Substantia nigra (tissue), 51 donors: ENCODE measurements at places on chromosomes 6 and 20.

GRCh38 chr20:14877301-14878028, 540.1 kb upstream of the FLRT3 start:
- no peak for DNase-seq

DNA sequence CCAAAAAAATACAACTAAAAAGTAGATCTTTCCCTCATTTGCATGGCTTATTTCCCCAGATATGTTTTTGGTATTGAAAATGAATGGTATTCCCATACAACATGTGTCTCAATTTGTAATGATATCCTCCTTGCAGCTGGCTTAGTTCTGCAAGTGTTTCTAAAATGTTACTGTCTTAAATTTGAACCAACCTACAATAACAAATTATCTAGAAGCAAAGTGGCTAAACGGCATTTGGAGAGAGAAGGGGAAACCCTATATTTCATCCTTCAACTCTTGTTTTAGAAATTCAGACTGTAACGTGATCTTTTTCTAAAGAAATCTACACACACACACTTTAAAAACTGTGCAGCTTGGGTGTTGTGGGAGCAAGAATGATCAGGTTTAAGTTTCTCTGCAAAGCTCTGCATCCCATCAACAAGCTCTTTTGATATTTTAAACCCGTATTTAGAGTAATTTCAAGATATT, 153.0 kb downstream of the SOBP start:
- DNase-seq, result no peak

GRCh38 chr6:166639921-166640320, 12.9 kb upstream of the RPS6KA2 start:
- no peak for DNase-seq

DNA sequence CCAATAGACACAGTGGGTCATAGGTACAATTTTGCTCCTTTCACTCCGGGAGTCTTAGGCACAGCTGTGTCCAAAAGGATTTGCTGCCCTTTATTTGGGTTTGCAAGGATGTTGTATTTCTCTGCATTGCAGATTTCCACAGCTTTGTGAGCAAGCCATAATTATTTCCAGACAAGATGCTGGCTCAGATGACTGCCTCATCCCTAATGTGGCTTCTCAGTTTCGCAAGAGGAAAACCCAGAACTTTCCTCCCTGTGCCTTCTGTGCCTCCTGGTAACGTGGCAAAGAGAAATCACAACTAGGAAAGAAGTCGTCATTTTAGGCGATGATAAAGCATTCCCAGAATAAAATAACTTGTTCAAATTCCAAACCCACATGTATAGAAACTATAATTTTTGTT, 33.7 kb downstream of the FAM50B start:
- DNase-seq, result no peak

DNA sequence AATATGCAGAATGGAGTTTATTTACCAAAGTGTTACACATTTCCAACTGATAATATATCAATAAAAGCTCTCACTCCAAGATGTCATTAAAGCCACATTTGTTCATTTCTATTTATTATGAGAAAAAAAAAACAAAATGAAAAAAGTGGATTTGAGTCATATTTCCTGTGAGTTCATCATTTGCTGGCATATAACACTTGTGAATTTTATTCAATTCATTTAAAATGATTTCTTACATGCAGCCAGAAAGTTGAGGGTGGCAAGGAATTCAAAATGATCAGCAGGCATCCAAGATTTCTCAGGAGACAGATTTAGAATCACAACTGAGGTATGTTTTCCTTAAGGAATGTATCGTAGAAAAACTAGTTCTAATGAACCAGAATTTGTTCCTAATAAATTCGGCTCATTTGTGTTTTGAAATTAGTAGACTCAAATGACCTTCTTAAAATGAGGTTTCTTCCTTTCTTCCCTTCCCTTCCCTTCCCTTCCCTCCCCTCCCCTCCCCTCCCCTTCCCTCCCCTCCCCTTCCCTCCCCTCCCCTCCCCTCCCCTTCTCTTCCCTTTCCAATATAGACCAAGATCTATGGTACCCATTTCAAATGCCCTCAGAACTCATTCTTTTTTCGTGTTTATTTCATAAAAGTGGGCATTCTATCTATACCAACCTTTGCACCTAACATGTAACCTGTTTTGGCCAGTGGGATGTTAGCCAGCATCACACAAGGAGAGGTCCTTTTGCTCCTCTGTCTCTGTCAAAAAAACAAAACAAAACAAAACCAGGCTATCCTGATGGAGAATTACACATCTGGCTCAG, 357.9 kb upstream of the TSHZ2 start:
- DNase-seq, result no peak

GRCh38 chr20:50855498-50856474, 60.9 kb downstream of the BCAS4 start:
- no peak for DNase-seq

DNA sequence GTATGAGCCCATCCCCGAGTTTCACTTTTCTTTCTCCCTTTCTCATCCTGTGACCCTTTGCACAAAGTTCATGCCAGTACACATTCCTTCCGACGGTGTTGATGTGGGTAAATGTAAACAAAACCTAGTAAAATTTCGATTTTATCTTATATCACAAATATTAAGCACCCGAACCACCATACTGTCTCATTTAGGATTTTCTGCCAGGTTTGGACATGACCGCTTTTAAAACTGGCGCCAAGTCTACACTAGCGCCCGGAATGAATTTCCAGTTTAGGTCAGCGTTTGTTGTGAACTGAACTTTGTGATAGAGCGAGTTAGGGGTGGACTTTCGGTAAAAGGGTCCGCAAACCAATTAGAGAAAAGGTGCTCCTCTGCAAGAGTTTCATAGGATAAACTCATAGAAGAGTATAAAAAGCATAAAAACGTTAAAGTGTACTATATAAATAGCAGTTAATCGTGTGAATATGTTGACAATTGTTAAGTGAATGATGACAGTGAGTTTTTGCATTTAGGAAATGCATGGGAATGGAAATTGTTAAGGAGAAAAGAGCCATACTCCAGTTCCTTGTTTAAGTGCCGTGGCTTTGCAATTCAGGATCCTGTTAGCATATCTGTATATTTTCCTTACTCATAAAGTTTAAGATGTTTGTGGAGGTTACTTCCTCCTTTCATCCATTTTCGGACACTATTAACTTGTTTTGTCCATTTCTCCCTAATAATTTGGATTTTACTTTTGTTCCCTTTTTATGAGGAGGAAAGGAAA, 937 bp downstream of the AKAP7 start:
- DNase-seq, result peak; percentile 48

DNA sequence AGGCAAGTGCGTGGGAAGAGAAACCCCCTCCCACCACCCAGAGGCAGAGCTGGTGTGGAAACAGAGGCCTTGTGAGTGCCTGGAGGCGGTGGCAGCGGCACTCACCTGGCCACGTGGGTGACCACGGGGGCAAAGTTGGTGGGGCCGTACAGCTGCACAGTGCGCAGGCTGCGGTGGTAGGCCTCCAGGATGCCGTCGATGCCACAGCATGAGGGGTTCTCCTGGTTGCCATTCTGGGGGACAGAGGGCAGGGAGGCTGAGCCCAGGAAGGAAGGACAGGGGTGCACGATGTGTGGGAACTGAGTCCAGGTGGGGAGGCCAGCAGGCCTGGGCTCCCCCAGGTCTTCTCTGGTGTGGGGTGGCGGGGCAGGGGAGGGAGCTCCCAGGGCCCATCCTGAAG, 47.7 kb downstream of the RAB44 start:
- no peak for DNase-seq

DNA sequence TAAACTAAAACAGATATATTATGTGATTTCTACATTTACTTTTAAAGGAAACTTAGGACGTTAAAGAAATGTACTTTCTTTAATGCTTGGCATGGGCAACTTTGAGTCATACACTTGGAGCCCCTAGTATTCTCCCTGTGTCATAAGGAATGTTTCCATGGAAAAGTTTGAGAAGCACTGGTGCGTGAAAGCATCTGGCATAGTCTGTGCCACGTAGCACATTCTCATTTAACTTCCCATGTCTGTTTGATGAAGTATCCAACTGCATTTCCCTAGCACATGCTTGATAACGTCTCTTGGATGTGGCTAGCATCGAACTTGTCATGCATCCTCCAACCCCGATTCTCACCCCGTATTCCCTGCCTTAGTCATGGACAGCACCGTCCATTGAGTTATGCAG, 172.0 kb downstream of the TBC1D7 start:
- DNase-seq, result no peak

DNA sequence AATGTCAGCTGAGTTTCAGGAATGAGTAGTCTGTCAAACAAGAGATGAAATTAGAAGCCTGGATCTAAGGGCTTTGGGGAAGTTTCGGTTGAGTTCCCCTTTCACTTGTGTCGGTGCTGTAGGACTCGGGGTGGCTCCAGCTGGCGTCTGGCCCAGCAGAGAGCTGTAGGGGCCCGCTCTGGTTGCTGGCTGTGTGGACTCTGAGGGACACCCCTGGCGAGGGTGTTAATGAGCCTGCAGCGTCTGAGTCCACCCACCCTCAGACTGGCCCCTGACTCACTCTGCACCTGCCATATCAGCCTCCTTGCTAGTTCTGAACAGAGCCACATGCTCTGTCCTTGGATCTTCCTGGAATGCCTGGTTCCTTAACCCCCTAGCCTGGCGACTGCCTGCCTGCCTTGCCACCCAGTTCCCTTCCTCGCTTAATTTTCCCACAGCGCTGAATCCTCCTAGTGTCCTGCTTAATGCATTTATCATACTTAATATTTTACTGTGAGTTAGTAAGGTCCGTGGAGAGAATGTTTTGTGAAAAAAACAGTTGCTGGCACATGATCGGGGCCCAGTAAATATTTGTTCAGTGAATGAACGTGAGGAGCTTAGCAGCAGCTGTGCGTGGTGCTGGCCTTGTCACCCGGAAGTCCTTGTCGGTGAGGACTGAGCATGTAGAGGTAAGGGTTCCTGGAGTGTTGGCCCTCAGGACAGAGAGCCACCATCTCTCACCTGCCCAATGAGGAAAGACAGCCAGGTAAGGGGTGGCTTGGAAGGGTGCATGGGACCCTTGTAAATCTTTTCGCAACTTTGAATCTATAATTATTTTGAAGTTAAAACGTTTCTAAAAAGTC, 1.6 kb downstream of the DNAJC5 start:
- DNase-seq, result no peak

DNA sequence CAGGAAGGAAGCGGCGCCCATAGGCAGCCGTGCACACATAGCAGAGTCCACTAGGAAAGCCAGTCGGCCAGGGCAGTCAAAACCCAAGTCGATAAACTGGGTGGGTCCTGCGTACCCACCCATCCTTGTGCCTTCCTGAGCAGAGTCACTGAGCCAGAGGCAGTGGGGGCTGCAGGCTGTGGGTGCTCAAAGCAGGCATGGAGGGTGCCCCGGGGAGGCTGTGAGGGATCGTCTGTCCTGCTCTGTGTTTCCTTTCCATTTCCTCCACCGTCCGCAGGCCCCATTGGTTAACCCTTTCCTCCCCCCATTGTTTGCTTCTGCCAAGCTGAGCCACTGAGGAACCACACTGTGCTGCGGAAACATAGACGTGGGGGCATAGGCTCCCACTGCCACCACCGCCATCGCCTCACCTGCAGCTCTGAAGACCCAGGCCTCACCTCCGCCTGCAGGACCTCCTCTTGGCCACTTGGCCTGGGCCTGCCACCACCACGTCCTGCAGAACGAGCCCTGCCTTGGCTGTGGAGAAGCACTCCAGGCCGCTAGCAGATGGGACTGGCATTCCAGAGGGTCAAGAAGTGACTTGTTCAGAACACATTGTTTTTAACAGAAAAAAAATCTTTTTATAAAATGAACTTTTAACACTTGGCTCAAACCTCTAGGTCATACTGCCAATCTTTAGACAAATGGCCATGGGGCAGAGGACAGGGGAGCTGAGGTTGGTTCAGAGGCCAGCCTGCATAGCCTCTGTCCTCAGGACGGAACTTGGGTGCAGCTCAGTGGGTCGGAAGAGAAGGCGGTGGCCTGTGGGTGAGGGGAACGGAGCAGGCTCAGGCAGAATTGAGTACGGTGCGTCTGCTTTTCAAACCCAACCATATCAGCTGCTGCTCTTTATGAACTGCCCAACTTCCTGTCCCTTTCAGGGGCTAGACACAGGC, 52.6 kb downstream of the TCP11 start:
- no peak for DNase-seq

GRCh38 chr6:110809792-110810191, 5.5 kb downstream of the CDK19 start:
- no peak for DNase-seq

DNA sequence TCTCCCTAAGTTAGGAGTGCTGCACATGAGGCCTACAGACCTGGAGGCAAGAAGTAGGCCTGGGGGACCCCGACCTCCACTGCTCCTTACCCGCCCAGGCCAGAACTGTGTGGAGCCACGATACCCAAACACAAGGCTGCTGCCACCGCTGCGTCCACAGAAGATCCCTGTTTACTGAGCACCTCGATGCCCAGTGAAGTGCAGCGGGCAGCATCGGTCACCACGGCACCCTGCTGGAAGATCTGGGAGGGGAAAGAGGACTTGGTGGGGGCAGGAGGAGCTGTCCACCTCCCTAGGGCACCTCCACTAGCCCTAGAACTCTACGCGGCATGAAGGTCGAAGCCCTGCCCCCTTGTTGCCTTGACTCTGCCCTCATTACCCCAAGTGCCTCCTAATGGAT, 9.9 kb downstream of the GGT7 start:
- no peak for DNase-seq

- DNase-seq, result no peak
Measured at GRCh38 chr6:45880159-45880558, 135.5 kb downstream of the CLIC5 start.

DNA sequence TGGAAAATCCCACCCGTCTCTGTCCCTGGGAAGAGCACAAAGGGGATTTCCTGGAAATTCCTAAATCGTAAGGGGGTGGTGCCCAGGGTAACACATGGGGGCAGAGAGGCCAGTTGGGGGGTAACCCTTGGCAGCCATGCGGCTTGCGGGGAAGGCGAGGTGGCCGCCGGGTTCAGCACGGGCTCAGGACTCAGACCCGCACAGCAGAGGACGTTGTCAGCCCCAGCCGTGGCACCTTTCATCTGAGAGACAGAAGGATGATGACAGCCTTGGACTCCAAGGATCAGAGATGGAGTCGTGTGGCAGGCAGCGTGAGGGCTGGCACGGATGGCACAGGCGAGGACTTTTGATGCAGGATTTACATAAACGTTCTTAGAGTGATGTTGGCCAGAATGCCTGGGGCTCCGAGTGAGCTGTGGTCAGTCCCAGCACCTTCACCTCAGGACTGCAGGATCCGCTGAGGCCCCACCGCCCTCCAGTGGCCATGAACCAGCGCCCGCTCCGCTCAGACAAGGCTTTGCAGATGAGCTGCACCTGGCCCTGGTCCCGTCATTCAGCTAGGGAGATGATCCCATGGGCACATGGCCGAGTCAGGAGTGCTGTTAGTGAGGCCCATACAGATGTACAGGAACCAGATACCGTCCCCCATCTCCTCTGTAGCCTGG, 190.3 kb downstream of the TAF4 start:
- peak; percentile 38 for DNase-seq
